Stimulated activated CD8-positive, alpha-beta memory T cell treated with anti-CD3 and anti-CD28 coated beads, Interleukin-15, amount 100 ng/mL, for 48 hours (primary cell): ENCODE measurements at places on chromosomes 4 and X.

DNA sequence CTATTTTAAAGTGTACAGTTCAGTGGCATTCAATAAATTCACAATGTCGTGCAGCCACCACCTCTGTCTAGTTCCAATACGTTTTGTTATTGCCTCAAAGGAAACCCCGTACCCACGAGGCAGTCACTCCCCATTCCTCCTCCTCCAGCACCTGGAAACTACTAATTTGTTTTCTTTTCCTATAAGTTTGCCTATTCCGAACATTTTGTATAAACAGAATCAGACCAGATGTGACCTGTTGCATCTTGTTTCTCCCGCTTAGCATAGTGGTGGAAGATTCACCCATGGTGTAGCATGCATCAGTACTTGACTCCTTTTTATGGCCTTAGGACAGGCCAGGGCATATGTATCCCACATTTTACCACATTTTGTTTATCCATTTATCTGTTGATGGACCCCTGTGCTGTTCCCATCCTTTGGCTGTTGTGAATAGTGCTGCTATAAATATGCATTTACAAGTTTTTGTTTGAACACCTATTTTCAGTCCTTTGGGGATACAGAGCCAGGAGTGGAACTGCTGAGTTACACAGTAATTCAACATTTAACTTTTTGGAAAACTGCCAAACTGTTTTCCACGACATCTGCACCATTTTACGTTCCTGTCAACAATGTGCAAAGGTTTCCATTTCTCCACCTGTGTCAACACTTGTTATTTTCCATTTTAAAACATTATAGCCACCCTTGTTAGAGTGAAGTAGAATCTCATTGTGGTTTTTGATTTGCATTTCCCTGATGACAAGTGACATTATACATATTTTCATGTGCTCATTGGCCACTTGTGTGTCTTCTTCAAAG lies 57.8 kb upstream of the STX18 start:
- no peak for DNase-seq

GRCh38 chr4:127732623-127733328 lies 2.6 kb downstream of the SLC25A31 start:
- DNase-seq: no peak

DNA sequence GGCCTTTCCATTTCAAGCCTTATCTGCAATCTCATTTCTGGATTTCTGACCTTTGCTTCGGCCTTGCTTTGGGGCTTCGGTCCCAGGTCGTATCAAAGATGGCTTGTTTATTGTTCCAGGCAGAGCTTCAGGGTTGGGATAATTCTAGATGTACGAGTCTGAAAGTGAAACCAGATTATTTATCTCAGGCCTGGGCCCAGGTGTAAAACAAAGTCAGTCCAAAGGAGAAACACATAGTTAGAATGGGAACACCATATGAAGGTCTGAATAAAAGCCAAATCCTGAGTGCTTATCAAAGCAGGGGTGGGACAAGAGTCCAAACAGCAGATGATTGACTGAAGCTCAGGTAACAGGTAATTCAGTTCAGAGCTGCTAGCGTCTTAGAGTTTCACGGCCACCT lies 17.1 kb downstream of the PRIMPOL start:
- no peak for DNase-seq

DNA sequence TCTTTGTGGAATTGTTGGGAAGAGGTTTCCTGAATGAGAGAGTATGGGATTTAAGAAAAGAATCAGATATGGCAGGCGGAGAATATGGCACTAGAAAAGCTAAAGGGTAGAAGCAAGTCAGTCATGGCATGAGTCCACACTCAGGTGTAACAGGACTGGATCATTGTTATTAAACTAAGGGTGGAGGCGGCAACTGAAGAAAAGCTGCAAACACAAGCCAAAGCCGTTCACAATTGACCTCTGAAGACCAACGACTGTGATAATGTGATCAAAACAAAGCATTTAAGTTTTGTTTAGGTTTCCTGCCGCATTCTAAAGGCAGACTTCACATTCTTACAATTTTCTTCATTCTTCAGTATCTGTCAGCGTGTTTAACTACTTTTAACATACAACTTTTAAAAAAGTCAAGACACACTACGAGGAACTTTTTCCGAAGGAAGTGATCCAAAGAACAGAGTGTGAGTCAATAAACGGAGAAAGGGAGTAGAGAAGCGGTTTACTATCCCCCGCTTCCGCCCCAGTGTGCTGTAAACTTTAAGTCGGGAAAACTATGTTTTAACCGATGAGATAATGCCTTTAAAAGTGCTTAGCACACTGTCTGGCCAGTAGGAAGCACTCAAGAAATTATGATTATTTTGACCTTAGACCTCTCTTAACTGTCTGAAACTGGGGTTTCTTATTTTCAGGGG lies 909 bp upstream of the SLAIN2 start:
- DNase-seq: no peak

DNA sequence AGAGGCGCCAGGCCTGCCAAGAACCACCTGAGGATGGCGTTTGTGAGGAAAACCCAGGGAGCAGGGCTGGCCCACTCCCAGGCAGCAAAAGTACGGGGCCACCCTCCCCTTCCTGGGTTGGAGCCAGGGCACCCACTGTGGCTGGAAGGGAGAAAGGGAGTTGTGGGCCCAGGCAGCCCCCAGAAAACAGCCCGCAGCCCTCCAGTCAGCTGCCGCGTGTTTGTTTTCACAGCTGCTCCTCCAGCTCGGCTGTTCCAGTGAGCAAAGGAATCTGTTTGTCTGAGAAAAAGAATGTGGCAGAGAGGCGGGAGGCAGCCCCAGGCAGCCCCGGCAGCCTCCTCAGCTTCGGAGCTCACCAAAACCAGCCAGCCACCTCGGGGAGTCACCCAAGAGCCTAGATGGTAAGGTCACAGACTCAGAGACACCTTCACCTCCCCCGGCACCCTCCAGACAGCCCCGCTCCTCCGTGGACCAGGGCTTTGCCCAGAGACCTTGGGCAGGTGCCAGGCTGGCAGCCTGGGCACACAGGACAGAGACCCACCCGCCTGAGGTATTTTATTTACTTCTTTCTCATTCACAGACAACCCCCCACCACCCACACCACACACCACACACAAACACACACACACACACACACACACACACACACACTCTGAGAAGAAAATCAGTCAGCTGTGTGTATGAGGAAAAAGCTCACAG lies 338.1 kb downstream of the BCOR start:
- no peak for DNase-seq

GRCh38 chr4:153137677-153138630 lies 66.3 kb upstream of the TRIM2 start:
- no peak for DNase-seq

- DNase-seq: no peak
Measured at GRCh38 chr4:190121759-190122158, 51.8 kb upstream of the DUX4 start.
